ENCODE measurements at places on chromosomes 2 and 18.

GRCh38 chr2:197092431-197092830 lies 165.9 kb upstream of the PGAP1 start:
- DNase-seq: no peak

- DNase-seq: no peak
Measured at GRCh38 chr2:5983511-5984272, 291.5 kb downstream of the SOX11 start.

DNA sequence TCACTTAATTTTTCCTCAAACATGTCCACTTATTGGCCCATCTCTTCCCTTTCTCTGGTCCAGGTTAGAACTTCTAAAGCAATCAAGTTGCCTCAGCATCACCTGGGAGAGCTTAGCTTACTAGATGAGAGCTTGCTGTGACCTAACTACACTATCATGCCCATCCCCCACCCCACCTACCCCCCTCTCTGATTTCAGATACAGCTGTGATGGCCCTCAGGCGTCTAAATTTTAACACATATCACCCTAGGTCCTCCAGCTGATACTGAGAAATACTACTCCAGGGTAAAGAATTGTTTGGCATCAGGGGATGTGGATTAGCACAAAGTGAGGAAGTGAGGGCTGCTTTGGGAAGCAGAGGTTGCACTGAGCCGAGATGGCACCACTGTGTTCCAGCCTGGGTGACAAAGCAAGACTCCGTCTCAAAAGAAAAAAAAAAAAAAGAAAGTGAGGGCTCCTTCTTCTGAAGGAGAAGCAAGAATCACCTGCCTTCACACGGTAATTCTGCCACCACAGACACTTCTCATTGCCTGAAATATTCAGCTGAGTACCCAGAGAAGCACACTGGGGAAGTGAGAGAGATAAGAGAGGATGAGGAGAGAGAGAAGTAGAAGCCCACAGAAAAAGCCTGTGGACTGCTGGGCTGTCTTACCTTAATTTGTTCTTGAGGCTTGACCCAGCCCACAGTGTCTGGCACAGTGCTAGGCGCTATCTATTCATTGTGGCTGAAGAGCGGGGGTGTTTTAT lies 263.4 kb downstream of the ASXL3 start:
- no peak for DNase-seq

DNA sequence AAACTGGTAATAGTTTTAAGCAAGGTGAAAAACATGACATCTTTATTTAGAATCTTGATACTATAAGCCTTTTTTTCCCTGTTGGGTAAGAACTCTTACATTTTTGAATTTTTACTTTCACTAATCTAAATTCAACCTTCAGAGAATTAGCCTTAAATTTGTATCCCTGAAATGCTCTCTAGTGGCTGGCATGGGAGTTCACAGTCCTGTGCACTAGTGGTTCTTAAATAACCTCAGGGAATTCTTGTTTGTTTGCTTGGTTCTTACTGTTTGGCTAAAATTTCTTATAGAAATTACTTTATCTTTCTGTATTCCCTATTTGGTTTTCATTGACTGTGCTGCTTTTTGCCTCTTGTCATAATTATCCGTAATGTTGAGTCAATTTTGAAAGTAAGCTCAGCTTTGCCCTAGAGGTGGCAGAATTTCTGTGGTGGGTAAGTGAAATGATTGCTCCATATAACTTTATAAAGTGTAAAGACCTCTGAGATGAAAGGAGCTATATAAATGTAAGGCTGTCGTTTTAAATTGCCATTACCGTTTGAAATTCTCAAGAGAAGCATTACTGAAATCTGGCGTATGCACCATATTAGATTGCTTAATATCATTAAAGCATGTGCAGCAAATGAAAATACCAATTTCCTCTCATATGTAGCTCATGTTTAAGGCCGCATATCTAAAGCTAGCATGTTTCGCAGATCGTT lies 391.3 kb upstream of the FIGN start:
- DNase-seq: no peak

- DNase-seq: no peak
Measured at GRCh38 chr2:117128461-117128860, 686.0 kb upstream of the DDX18 start.

- no peak for DNase-seq
Measured at GRCh38 chr2:64950226-64951160, 38.7 kb upstream of the SLC1A4 start.

DNA sequence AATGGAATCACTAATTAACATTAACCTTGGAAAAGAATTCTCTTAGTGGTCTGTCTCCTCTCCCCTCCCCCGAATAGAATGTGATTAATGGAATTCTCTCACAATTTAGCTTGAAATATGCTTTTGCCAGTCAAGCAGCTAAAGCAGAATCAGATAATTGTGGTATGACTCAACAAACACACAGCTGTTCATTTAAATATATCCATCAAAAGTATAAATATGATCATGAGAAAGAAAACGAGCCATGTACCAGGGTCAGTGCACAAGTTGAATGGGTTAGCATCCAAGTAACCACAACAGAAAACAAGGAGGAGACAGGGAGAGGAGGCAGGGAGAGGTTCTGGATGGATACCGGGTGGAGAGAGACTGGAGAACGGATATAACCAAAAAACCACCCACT lies 66.9 kb downstream of the ACVR1 start:
- no peak for DNase-seq

GRCh38 chr18:48135436-48135966 lies 205.0 kb upstream of the SMAD2 start:
- no peak for DNase-seq

- no peak for DNase-seq
Measured at GRCh38 chr18:42231796-42232195, 276.8 kb downstream of the PIK3C3 start.

DNA sequence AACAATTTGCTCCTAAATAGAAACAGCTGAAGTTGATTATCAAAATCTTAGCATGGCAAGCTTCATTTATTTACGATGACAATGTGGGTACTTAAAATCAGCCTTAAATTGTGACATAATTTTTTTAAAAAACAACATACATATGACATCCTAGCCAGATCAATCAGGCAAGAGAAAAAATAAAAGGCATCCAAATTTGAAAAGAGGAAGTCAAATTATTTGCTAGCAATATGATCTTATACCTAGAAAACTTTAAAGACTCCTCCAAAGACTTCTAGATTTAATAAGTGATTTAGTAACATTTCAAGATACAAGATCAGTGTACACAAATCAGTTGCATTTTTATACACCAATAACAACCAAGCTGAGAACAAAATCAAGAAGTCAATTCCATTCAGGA lies 14.3 kb upstream of the PPP3R1 start:
- DNase-seq: no peak

GRCh38 chr18:77343846-77344510 lies 94.3 kb downstream of the GALR1 start:
- no peak for DNase-seq

GRCh38 chr2:11985817-11986566 lies 239.6 kb downstream of the LPIN1 start:
- DNase-seq: no peak
